ENCODE measurements at places on chromosomes 1 and 21.
A peak's percentile ranks its signal among the peaks of the same experiment; 100 is the strongest.

GRCh38 chr1:8510041-8510823 is 192.3 kb downstream of the SLC45A1 start:
- DNase-seq = peak; percentile 20

DNA sequence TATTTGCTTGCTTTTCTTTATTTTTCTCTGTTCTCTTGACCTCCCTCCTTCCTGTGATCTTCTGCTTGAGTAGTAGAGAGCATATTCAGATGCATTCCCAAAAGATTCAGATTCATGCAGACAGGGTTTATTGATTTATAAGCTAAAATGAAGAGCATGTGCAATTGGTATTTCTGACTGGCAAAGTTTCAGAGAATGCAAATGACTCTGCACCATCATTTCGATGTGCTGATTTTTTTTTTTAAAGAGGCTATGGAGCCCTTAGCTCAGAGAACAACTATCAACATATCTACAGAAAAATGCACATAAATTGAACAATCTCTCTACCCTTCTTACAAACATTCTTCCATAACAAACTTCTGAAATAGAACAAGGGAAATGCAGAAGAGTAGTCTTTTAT is 312.0 kb downstream of the VAV3 start:
- no peak for DNase-seq

DNA sequence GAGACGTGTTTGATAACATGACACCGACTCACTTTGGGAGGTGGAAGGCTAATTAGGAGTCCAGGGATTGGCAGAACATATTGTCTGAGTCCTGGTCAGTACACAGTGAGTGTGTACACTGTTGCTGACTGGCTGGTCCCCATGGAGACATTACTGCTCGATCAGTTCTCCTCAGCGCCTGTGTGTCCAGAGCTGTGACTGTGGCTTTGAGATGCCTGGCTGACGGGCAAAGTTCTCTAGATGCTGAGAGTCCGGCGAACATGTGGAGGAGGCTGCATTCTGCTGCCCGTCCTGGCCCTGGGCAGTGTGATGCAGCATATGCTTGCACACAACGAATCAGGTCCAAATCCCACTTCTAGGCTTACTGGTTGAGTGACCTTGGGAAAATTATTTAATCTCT is 280.1 kb upstream of the ST6GALNAC5 start:
- no peak for DNase-seq

- DNase-seq = no peak
These were observed 86.2 kb upstream of the ZBTB18 start for GRCh38 chr1:243964915-243965314.

GRCh38 chr1:38004284-38005108 is 818 bp downstream of the FHL3 start:
- DNase-seq = no peak

- DNase-seq = no peak
These were observed 144.8 kb downstream of the ST6GALNAC3 start for GRCh38 chr1:76219366-76219818.

GRCh38 chr1:159999204-159999603 is 32.6 kb downstream of the PIGM start:
- no peak for DNase-seq

DNA sequence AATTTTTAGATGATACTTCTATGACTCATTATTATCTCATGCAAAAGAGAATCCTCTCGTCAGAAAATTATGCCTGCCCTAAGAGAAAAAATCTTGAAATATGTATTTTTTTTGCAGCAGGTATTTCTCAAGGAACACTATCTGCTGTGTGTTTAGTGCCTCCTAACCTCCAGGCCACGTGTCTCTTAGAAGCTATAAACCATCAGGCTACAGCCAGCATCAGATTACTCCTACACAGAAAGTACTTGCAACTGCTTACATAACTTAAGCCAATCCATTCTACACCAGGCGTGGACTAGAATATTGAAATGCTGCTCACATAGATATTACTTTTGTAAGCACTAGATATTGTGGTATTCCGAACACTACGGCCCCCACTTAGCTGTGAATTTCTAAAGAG is 933.4 kb downstream of the PLA2G4A start:
- DNase-seq = no peak

- no peak for DNase-seq
These were observed 22.8 kb downstream of the IFI44 start for GRCh38 chr1:78672428-78672827.

DNA sequence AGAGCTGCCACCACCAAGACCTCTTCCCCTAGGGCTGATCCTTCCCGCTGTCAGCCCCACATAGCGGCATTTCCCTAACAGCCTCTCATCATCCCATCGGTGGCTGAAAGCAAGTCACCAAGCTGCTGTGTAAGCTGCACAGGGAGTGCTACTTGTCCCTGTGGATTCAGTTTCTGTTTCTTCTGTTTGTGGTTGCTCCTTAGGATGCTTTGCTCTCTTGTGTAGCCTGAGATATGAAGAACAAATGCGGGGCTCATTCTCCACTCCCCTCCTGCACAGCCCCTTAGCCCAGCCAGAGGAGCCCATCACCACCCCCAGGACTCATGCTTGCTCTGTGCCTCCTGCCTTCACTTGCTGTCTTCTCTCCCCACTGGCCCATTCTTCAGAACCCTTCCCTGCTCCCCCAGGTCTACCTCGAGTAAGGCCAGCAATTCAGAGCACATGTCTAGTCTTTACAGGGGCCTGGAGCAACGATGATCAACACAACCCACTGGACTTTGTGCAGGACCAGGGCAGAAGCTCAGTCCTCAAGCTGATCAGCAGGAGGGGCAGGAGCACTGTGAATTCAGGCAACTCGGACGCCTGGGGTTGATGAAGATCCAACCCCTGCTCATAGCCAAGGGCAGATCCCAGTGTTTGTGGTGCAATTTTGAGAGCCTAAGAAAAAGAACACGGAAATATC is 82.6 kb upstream of the GALNT2 start:
- no peak for DNase-seq

GRCh38 chr1:202145068-202145743 is 669 bp upstream of the ARL8A start:
- no peak for DNase-seq

- DNase-seq = no peak
These were observed 1.6 kb downstream of the OVAAL start for GRCh38 chr1:180560200-180560867.

GRCh38 chr1:196387766-196388165 is 220.5 kb downstream of the KCNT2 start:
- no peak for DNase-seq

DNA sequence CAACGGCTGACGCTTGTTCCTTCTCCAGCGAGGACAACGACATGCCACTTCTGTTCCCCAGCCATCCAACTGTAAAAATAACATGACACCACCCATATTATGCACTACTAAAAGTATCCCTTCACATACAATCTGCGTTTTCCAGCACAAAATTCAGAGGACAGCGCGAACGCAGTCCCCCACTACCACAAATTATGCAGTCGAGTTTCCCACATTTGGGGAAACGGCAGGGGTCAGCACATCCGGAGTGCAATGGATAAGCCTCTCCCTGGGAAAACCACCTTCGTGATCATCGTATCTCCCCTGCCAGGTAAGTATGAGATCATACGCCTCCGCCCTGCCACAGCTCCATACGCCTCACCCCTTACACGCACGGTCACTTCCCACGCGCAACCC is 120.9 kb downstream of the PPIAL4G start:
- DNase-seq = no peak

- DNase-seq = no peak
These were observed 1.6 kb upstream of the SH3BGRL3 start for GRCh38 chr1:26278303-26278702.

DNA sequence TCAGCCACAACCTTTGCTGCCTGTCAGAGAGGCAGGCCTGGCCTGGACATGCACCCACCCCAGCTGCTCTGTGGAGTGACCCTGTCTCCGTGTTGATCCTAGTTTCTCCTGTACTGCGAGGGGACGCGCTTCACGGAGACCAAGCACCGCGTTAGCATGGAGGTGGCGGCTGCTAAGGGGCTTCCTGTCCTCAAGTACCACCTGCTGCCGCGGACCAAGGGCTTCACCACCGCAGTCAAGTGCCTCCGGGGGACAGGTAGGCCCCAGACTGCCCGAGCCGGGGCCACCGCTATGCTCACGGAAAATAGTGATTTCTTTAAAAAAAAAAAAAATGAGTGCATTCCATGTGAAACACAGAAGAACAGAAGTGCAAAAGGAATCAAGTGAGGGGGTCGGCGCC is 41.6 kb upstream of the TRAPPC10 start:
- no peak for DNase-seq

- no peak for DNase-seq
These were observed 367.3 kb downstream of the SMYD3 start for GRCh38 chr1:246139745-246140182.

- no peak for DNase-seq
These were observed 59.0 kb upstream of the BACE2 start for GRCh38 chr21:41108668-41109585.

GRCh38 chr1:243719476-243719875 is 130.6 kb downstream of the AKT3 start:
- DNase-seq = no peak

GRCh38 chr1:56491441-56491840 is 87.9 kb downstream of the PLPP3 start:
- DNase-seq = no peak

GRCh38 chr1:32741413-32742198 is 39.0 kb upstream of the SYNC start:
- no peak for DNase-seq

DNA sequence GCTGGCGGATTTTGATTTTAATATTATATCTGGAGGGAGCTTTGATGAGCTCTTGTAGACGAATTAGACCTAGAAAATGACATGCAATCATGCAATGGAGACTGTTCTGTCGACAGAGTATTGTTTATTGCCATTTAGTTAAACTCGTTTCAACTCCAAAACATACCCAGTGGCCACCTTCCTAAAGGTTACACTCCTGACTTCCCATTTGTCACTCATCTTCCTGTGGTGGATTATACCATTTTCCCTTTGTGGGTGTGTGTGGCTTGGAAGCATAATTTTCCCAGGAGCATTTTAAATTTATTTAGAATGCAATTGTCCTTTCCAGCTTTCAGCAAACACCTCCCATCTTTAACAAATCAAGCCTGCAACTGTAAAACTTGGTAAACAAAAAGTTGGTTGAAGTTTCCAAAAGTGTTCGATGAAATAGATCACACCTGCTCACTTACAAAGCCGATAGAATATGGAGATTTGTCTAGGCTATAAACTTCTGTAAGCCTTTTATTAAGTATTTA is 266.6 kb downstream of the GRIK1 start:
- no peak for DNase-seq

GRCh38 chr1:42336978-42337377 is 1.9 kb upstream of the FOXJ3 start:
- no peak for DNase-seq

DNA sequence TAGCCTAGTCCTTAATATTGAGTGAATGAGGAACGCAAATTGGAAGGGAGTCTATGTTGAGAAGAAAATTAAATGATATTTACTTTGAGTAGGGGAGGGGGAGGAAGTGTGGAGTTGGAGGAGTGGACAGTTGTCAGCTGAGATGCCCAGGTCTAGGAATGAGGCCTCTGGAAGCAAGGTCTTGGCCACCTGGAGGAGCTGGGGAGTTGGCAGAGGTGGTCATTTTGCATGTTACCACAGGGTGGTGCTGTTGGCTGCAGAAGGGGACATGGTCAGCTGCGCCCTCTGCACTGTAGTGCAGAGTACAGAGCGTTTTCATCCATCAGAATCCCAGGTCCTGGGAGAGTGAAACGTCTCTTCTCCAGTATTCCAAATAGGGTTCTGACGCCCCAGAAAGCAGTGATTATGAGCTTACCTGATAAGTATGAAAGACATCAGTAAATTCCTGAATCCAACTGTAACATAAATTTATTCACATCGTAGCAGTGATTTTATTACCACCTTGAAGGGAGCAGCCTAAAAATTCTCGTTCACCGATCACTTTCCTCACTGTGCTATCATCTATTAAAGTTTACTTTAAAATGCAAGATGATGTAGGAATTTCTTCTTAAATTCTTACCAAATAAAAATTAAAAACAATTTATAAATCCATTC is 13.8 kb downstream of the PARK7 start:
- no peak for DNase-seq

DNA sequence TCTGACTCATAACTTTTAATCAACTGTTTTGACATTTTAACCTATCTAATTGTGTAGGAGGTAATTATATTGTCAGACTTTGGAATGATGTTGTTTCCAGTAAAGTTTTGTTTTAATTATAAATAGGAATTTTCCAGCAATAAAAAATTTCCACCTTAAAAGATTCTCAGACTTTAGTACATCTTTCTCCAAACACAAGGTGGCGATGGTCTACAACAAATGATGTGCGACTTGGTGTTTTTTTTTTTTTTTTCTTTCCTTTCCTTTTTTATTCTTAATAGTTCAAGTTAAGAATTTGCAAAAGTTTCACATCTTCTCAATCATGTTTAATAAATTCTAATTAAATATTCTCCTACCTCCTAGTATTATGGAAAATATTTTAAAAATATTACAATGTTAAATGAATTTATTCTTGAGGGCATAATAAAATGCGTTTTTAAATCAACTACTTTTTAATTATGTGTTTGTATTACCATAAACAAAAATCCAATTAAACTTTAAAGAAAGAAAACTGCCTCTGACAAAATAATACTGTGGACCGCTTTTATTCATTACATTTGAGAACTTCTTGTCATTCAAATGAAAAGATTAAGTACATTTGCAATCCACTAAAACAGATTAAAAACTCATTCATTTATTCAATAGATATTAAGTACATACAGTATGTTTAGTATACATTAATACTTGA is 4.4 kb upstream of the ADAMTS1 start:
- DNase-seq = no peak

DNA sequence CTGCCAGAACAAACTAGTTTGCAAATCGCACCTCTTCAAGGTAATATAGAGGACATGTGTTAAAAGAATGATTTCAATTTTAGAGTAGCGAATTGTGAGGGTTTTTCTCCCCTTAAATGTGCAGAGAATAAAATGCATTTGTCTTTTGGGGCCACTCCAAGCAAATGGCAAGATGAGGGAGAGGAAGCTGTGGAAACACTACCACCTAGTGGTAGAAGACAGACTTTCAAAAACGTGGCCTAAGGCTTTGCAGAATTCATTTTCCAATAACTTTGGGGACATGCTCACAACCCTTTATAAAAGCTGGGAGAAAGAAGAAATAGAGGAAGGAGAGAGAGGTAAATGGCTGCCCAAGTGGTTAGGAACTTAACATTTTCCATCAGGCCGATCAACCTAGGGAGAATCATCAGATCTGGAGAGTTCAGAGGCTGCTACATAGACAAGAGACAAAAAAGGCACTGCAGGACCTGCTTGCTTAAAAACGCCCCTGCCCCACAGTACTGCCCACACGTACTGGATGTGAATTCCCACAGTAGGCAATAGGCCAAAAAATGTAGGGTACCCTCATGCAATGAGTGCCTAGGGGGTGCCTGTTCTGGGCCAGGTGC is 15.7 kb upstream of the RCAN1 start:
- no peak for DNase-seq
